ENCODE measurements at places on chromosomes 16 and 17. TPM values are rescaled to one million over a fixed set of nuclear protein-coding genes. Genes with fewer than 3 reads are reported as not detected.

LGALS9C gene
- total RNA-seq: not detected

DNA sequence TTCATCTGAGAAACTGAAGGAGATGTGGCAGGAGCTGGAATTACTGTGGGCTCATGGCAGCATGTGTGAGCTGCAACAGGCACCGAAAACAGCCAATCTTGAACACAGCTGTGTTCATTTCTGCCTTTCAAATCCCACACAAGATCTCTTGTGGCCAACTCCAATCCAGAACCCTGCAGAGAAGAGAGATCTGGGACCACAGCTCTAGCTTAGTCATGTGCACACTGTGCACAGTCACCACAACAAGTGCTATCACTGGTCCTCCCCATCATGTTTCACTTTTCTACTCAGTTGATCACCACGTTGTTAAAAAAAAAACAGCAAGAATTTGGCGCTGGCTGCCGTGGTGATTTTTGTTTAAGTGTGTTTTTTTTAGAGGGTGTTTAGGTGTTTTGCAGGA is 254.5 kb upstream of the ELAC2 start:
- peak; percentile 0 for DNase-seq

DNA sequence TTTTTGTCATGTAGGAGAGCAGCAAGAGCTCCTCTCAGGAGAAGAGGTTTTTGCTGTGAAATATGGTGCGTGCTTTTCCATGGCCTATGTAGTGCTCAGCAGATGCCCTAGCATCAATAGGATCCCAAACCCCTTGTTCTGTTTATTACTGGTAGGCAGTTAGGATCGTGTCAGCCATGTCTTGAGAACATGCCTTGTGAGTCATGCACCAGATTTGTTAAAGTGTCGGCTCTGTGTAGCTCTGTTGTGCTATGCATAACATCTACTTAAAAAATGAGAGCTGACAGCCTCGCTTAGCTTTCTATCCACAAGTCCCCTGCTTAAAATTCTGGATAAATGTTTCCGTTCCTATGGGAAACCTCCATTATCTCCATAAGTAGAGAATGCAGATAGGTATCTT is 4.4 kb upstream of the EIF4A3 start:
- peak; percentile 81 for DNase-seq

- no peak for DNase-seq
These were observed 8.6 kb upstream of the DNAH9 start for GRCh38 chr17:11589716-11590115.

DNA sequence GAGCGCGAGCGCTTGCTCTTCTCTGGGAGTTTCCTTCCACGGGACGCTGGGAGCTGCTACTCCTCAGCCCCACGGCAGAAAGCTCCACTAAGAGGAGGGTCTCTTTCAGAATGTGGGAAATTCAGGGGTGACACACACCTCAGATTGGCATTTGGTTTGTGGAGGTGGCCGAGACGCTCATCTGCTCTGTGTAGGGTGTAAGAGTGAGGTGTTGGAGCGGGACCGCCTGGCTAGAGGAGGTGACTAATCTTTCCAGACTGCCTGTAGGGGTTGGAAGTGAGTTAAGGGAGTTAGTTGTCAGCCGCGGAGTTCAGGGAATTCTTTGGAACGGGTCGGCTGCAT is 735 bp downstream of the PSMD11 start:
- DNase-seq: peak; percentile 60

DNA sequence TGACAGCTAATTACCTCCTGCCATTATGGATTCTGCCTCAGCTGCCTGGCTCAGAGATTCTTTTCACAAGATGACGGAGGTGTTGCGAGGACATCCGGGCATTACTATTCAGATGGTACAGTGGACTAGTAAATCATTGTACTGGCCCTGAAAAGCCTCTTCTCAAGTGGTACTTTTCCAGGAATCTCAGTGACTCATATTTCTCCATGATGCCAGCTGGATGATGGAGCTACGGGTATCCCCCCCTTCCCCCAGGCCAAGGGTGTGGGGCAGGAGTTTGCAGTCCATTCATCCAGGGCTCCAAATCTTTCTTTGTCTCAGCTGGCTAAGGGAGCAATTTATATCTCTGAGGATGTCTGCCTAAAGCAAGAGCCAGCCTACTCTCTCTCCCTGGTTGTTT is 107.7 kb upstream of the GPR139 start:
- no peak for DNase-seq

GRCh38 chr16:54268340-54268739 is 18.2 kb downstream of the IRX3 start:
- no peak for DNase-seq

GRCh38 chr16:4015275-4016004 is 100.8 kb downstream of the ADCY9 start:
- DNase-seq: no peak

GRCh38 chr17:48545022-48545375 is at the start of gene HOXB2:
Gene HOXB2 (minus strand): TSS chr17:48545109. CDS start chr17:48544911, 198 bp downstream.
- DNase-seq: no peak

DNA sequence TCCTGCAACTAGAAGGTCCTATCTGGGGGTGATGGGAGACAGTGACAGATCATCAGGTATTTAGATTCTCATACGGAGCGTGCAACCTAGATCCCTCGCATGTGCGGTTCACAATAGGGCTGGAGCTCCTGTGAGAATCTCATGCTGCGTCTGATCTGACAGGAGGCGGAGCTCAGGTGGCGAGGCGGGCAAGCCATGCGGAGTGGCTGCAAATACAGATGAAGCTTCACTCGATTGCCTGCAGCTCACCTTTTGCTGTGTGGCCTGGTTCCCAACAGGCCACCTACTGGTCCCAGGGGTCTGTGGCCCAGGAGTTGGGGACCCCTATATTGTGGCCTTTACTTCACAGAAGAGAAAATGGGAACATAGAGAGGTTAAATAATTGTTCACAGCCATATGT is 200.4 kb downstream of the IRF8 start:
- DNase-seq: no peak

DNA sequence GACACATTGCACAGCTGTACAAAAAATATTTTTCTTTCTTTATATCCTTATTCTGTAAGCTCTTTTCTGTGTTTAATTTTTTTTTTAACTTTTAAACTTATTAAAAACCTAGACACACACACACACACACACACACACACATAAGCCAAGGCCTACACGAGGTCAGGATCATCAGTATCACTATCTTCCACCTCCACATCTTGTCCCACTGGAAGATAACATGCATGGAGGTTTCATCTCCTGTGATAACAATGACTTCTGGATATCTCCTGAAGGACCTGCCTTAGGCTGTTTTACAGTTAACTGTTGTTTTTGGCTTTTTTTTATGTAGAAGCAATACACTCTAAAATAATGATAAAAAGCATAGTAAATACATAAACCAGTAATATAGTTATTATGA is 71.2 kb downstream of the TNRC6C start:
- DNase-seq: no peak

Measured in HFFc6 (cell line).